ENCODE measurements at places on chromosomes 12 and 14. TPM values are rescaled to one million over a fixed set of nuclear protein-coding genes. Genes with fewer than 3 reads are reported as not detected.

DNA sequence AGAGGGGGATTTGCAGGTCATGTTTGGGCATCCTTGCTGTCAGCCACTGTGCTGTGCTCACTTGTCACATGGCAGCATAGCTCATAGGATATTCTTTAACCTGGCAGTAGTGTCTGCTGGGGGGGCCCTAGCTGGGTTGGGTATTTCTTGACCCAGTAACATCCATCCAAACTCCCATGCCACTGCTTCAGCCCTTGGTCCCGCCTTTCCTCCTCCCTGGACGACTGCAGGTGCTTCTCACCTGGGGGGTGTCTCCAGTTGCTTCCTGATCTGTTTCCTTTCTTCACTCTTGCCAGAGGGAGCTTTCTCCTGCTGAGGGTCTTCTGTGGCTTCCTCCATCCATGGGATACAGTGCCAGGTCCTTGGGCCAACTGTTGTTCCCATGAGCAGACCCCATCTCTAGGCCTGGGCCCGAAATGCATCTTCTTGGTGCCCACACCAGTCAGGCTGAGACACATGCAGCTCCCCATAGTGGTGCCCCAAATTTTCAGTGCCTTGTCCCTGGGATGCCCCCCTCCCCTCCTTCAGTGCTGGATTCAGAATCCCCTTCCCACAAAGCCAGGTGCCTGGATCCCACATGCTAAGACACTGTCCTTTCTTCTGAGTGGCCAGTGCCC is 20.5 kb downstream of the C14orf132 start:
- no peak for DNase-seq

DNA sequence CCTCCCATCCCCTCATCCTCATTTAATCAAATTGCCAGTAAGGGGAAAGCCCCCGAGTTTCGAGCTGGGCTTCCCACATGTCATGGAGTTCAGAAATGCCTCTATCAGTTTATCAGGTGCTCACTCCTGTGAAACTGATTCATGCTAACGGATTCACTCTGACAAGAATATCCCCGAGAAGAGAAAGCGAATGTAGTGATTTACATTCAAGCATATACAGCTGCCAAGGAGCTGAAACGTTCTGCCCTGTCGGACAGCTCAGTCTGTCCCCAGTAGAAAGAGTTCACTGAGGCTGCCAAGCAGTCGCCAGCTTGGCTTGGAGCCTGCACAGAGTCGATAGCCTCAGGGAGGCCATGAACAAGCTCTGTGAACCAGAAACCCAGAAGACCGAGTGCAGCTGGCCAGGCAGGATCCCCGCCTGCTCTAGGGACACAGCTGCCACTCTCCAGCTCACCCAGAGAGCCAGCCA is 88.4 kb downstream of the TMCC3 start:
- DNase-seq: no peak

DNA sequence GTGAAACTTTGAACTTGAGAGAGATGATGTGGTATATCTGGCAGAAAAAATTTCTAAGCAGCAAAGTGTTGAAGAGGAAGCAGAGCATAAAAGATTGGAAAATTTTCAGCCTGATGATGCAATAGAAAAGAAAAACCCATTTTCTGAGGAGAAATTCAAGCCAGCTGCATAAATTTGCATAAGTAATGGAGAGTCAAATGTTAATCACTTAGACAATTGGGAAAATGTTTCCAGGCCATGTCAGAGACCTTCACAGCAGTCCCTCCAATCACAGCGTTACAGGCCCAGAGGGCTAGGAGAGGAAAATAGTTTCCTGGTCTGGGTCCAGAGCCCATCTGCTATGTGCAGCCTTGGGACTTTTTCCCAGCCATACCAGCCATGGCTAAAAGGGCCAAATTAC is 469.0 kb upstream of the FOXG1 start:
- no peak for DNase-seq

- DNase-seq: no peak
Measured at GRCh38 chr14:54782751-54783659, 119.6 kb downstream of the GCH1 start.

DNA sequence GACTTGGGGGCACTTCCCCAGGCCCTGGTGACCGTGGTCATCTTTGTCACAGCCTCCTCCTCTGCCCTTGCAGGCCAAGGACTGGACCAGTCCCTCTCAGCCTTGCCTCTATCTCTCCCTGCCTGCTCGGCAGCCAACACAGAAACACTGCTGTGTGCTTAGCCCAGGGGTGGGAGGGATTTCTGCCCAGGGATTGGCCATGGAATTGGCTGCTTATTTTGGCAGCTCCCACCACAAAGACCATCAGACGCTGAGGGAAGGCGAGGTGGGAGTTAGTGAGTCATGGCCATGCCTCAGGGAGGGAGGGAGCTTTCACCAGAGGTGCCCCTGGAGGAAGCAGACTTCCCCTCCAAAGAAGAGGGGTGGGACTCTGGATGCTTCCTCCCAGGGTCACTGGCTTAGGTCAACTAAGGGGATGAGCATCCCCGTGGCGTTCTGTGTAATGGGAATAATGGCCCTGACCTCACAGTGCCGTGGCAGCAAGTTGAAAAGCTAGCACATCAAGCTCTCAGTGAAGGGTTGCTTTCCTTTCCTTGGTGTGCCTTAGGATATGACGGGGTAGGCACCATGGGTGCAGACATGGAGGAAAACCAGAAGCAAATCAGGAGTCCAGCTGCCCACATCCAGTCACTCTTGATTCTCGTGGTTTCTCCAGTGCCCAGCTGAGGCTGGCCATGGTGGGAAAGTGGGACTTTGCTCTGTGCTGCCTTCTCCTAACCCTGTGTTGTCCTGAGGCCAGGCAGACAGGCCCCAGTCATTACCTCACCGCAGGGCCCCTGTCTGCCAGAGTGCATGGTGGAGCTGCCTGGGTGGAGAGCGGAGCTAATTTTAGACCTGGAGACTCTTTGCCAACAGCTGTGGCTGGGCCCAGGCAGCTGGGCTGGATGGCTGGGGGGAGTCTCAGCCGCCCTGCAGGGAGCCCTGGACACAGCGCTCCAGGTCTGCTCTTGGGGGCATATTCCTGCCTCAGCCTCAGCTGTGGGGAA is 21.4 kb downstream of the B4GALNT3 start:
- no peak for DNase-seq

DNA sequence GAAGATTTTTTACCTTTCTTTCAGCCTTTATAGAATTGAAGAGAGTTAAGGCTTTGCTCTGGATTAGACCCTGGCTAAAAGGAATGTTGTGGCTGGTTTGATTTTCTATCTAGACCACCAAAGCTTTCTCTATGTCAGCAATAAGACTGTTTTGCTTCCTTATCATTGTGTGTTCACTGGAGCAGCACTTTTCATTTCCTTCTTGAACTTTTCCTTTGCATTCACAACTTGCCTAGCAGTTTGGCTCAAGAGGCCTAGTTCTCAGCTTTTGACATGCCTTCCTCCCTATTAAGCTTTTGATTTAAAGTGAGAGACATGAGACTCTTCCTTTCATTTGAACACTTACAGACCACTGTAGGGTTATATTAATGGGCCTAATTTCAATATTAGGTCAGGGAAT is 64.1 kb upstream of the USP15 start:
- DNase-seq: no peak

DNA sequence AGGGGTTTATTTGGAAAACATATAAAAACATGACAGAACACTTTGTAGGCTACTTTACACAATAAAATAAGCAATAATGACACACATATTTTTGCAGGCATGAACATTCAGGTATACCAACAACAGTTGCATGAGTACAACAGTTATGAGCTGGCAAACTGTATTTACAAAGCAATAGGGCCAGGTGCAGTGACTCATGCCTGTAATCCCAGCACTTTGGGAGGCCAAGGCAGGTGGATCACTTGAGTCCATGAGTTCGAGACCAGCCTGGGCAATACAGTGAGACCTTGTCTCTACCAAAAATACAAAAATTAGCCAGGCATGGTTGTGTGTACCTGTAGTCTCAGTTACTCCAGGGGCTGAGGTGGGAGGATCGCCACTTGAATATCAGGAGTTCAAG is 101.1 kb downstream of the BMP4 start:
- DNase-seq: no peak

Gene ARG2
- 54.9 TPM for total RNA-seq

DNA sequence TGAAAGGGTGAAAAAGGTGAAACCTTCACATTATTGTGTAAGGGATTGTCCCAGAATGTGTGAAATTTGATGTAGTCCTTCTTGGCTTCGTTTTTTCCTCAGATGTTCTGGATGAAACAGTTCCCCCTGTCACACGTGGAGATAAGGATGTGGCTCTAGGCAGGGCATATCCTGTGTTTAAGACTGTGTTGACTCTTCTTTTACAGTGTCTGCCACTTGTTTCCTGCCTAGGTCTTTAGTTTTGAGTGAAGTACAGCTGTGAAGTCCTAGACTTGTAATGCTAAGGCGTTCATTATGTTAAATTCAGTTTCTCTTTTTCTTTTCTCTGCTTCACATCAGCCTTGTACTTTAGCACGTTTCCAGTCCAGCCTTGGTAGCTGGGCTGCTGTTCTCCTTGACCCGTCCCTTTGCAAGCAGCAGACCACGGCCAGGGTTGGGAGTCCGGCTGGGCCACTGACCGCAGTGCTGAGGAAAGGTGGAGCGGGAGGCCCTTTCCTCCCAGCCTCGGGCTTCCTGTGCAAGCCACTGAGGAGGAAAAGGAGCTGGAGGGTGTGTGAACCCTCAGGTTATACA is 59.1 kb downstream of the RASSF3 start:
- DNase-seq: peak; percentile 22

Gene P2RX2
- total RNA-seq: not detected

GRCh38 chr12:51632623-51633022 is 41.6 kb downstream of the SCN8A start:
- DNase-seq: no peak

DNA sequence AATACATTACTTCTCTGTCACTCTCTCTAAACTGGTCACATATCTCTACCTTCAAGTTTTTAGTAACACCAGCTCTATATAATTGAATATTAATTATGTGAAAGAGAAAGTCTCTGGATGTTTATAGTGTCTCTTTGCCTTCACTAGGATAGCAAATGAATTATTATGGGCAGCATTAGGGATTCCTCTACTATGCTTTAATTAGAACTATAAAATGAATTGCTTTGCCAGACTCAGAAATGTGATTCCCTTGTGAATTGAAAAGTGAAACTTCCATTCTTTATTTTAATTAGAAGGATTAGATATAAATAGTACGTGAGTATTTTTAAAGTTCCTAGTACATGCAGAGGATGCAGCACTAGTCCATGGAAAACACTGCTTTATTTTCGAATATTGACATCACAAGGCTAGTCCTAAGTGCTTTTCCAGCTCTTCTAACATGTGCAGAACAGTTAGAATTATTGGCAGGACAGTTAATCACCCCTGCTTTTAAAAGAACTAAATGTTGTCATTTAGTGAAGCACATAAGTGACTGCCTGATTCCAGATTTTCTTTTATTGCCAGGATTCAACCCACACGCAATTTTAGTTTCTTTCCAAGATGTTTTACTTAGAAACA is 23.0 kb upstream of the REP15 start:
- DNase-seq: no peak

DNA sequence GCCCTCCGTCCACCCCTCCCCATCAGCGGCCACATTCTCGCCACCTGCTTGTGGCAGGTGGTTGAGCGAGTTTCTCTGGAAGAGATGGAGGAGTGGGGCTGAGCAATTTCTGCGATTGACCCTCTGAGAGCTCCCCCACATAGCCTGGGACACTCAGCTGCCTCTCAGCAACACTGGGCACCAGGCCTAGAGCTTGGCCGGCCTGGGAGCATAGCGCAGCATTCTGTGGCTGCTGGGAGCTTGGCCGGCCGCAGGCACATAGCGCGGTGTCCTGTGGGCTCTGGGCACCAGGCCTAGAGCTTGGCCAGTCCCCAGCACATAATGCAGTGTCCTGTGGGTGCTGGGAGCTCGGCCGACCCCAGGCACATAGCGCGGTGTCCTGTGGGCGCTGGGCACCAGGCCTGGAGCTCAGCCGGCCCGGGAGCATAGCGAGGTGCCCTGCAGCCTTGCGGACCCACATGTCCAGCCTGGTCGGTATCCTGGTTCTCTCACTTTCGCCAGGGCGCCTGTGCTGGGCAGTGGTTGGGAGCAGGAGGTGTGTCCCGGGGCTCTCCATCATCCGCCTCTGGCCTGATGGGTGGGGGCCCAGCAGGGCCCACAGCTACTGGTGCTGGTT is 43.8 kb downstream of the LRCOL1 start:
- DNase-seq: no peak
